ENCODE measurements at places on chromosomes 2 and 18. TPM values are rescaled to one million over a fixed set of nuclear protein-coding genes. Genes with fewer than 3 reads are reported as not detected.

DNA sequence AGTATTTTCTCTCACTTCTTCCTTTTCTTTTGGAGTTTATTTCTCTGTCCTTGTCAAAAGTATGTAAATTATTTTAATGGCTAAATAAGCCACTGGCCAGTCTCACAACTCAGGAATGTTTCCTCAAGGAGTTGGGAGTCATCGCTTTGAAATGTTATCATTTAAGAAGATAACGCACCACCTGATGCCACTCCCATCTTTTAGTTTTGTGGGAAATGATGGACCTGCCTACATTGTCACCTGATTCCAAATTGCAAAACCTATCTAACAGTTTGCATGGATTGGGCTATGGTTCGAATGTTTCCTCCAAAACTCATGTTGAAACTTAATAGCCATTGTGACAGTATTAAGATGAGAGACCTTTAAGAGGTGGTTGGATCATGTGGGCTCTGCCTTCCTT is 32.4 kb upstream of the PPM1B start:
- no peaks in the 10 kb centered on the region for H3K4me1 ChIP-seq
- no peaks in the 10 kb centered on the region for H3K27me3 ChIP-seq
- no peak overlapping the region for H3K4me3 ChIP-seq
- H3K27ac ChIP-seq, result no peak overlapping the region
- no peaks in the 10 kb centered on the region for H3K36me3 ChIP-seq
- DNase-seq, result no peak

The QPCT gene
- 8.8 TPM for total RNA-seq

The DNAJC5G gene
- not detected for total RNA-seq

- no peaks in the 10 kb centered on the region for H3K27me3 ChIP-seq
- no peak for DNase-seq
- no peaks in the 10 kb centered on the region for H3K36me3 ChIP-seq
- no peak overlapping the region for H3K27ac ChIP-seq
These were observed 140.1 kb downstream of the NR4A2 start for GRCh38 chr2:156192468-156192867.

The ABCB11 gene
- not detected for total RNA-seq

DNA sequence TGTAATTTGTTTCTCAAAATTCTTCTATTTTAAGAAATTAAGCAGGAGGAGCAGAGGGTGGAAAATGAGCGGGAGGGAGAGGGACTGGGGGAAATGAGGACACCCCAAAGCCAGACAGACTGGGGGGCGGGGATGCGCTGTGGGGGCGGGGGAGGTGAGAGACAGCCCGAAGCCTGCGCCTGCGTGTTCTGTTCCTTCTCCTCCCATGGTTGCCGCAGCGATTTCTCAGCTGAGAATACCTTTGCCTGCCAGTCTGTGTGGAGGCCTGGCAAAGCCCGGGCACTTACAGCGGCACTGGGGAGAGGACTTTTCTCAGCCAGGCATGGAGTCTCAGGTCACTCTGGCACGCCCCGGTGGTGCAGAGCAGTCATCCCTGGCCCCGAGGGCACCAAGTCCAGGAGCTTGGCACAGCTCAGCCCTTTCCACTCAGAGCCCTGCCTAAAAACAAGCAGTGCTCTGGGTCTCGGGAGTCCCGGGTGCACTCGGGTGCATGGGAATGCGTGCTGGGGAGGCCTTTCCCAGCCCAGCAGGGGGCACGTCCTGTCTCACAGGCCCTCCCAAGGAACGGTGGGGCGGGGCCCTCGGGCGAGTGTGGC is 289.3 kb upstream of the HS6ST1 start:
- no peak overlapping the region for H3K4me3 ChIP-seq
- no peak overlapping the region for H3K27ac ChIP-seq
- no peak for DNase-seq
- no peaks in the 10 kb centered on the region for H3K36me3 ChIP-seq
- H3K4me1 ChIP-seq, result no peaks in the 10 kb centered on the region

The ALPG gene
- total RNA-seq, result not detected

The CFAP65 gene
- 0.11 TPM for total RNA-seq

DNA sequence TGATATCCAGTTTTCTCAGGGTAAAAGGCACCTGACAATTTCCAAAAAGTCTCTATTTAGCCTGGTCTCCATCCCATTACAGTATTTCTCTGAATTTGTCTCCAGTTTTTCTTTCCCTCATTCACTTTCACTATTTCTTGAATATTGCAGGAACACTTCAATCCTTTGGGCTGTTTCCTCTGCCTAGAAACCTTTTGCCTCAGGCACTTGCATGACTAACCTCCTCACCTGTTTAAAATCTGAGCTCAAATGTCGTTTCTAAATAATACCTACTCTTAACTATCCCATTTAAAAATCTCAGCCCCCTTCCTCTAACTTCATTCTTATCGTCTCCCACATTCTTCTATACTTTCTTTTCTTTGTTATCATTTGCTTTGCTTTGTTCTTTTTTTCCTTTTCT is 9.0 kb downstream of the SCN2A start:
- no peak for DNase-seq
- H3K27me3 ChIP-seq, result no peaks in the 10 kb centered on the region
- H3K4me3 ChIP-seq, result no peak overlapping the region
- no peaks in the 10 kb centered on the region for H3K36me3 ChIP-seq
- H3K27ac ChIP-seq, result no peak overlapping the region
